Stimulated activated CD4-positive, alpha-beta T cell treated with anti-CD3 and anti-CD28 coated beads, Interleukin-12 subunit alpha, Interleukin-12 subunit beta, amount 100 ng/mL, for 48 hours (primary cell): ENCODE measurements at places on chromosomes 1 and 21.

DNA sequence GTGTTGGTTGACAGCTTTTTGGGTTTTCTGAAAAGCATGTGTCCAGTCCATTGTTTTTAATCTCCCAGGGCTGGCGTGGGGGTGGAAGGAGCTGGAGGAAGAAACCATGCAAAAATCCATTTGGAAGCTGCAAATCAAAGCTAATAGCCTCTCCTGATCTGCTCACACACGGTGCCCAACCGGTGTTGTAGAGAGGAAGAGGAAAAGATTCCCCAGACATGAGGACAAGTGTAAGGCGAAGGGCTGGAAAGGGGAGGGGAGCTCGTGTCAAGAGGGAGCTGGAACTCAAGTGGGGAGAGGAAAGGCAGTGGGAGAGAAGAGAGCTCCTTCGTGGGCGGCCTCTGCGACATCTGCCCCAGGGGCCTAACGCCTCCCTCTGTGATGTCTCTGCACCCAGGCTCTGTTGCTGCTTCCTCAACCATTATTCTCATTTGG, 112.3 kb upstream of the IRF2BP2 start:
- DNase-seq: no peak

DNA sequence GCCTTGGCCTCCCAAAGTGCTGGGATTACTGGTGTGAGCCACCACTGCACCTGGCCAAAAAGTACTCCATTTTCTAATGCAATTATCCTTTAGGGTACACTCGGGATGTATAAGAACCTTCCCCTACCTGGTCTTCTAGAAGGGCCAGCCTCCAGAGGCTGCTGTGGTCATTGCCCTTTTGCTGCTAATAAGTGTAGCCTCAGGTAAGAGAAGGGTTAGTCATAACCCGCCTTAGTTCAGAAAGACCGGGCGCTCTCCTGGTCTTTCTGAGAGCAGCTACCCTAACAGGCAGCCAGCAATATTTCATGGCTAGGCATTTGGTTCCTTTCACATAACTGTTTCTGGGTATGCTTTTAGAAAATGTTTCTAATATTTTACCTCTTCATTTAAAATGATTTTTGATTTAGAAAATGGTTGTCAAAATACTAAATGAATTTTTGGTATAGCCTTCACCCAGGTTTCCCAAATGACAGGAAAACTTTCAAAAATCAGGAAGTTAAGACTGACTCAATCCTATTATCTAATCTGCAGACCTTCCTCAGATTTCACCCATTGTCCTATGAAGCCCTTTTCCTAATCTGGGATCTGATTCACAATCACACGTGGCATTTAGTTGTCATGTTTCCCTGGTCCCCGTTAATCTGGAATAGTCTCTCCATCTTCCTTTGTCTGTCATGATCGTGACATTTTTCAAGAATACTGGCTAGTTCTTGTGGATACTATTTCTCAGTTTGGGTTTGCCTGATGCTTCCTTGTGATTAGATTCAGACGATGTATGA, 479.0 kb downstream of the SIPA1L2 start:
- DNase-seq: no peak

- no peak for DNase-seq
Observed at GRCh38 chr1:67966666-67967009, 83.8 kb downstream of the DIRAS3 start.

GRCh38 chr1:232142403-232143314, 487.3 kb downstream of the SIPA1L2 start:
- no peak for DNase-seq
